ENCODE measurements at places on chromosomes 13 and 19. TPM values are rescaled to one million over a fixed set of nuclear protein-coding genes. Genes with fewer than 3 reads are reported as not detected.
A peak's percentile ranks its signal among the peaks of the same experiment; 100 is the strongest.

FFAR1 gene
- not detected for total RNA-seq

DNA sequence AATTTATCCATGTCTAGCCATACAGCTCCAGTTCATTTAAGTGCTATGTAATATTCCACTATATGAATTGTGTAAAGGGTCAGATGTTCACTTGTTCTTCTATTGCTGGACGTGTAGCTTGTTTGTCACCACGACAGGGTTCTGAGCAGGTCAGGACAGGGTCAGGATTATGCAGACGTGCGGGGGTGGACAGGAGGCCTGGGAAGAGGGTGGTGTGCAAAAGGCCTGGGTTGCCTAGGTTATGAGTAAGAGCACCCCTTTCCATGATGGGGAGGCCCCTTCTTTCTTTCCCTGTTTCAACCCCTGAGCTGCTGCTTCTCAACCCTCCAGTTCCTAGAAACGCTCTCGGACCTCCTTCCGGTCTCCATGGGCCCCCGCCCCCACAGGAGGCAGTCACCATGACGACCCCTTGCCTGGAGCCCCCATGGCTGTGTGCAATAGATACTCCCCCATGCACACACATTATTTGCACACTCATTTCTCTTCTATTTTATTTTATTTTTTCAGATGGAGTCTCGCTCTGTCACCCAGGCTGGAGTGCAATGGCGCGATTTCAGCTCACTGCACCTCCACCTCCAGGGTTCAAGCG is 2.0 kb downstream of the EXOC3L2 start:
- DNase-seq = no peak

SIGLEC7 gene
- 1.8 TPM for total RNA-seq

GRIN3B gene
- total RNA-seq = not detected

DNA sequence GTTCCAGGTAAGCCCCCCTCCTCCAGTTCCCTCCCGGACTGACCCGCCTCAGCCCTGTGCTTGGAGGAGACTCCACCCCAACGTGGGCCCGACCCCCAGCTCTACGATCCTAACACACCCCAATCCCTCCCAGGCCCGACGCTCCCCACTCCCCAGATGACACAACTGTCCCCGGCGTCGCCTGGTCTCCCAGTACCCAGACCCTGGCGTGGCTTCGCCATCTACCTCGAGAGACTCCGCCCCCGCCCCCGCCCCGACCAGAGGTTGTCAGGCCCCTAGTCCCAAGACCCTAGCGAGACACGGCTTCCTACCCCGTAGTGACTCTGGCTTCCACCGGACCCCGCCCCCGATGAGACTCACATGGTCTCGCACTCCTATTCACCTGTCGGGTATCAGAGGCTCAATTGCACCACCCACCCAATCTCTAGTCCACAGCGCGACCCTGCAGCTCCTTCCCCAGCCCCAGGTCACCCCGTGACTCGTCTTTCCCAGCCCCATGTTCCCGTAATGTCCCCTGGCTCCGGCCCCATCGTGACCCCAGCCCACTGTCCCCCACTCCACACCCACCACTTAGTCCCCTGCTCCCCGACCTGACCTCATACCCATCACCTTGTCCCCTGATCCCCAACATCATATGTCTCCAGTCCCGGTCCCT is 2.9 kb downstream of the CD37 start:
- DNase-seq = peak; percentile 78

GRCh38 chr13:53136554-53137215 is 108.1 kb downstream of the OLFM4 start:
- DNase-seq = no peak
